ENCODE measurements at places on chromosomes 13 and 19.

DNA sequence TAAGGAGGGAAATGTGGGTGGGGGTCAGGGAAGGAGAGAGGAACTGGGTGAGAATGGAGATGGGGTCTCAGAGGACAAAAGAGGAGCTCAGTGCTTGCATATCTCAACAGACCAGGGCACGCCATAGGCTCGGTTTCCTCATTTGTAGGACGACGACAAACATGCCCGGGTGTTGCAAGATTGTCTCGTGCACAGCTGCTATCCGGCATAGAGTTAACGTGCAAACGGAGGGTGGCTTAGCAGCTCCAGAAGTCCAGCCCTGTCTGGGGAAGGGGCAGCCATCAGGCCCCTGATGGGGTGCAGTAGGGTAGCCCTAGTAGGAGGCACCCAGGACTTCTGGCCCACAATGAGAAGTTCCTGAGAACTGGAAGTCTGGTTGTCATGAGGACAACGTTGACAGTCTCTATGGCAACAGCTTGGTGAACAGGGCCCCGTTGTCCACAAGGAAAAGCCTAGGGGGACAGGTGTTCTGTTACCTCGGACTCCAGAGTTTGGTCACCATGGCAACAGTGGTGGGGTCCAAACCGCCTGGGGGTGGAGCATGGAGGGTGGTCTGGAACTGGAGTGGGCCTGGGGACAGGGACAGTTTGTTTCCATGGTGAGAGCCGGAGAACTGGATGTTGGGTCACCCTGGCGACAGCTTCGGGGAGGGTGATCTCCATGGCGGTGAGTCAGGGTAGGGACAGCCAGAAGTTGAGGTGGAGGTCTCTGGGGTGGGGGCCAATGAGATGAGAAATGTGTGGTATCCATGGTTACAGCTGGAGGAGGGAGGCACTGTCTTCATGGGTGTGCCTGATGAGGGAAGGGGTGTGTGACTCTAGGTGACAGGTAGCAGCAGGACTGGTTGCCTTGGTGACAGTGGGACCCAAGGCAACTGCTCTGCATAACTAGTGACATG lies 16.8 kb downstream of the TM6SF2 start:
- DNase-seq: no peak

GRCh38 chr13:42994878-42995277 lies 2.8 kb upstream of the EPSTI1 start:
- no peak for DNase-seq

- no peak for DNase-seq
Observed at GRCh38 chr13:100523411-100523810, 65.2 kb downstream of the GGACT start.

DNA sequence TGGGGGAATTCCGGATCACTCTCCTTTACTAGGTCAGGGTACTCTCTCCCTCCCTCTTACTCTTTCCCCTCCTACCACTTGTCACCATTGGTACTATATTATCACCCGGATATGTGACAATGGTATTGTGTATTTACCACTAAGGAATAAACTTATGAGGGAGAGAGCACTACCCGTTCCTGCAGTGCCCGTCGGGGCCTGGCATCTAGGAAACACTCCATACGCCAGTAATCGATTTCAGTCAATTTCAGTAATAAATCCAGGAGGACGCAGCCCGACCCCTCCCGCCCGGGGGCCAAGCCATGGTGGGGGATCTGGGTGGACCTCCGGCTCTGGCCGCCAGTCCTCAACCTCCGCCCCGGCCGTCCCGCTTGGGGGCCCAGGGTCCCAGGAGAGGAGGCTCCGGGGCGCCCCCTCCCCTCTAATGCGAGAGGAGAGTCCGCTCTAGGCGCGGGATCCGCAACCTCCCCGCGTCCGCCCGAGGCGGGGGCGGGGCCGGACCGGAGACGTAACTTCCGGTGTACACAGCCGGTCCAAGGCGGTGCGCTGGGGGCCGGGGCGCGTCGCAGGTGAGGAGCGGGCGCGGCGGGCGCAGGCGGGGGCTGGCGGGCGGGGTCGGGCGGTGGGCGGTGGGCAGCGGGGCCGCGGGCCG lies at the start of gene GARRE1:
TSS of gene GARRE1 (plus strand) at position 509 of the 652 bp plus-strand sequence. CDS start 45,920 bp downstream, outside the sequence.
- DNase-seq: peak; percentile 92

DNA sequence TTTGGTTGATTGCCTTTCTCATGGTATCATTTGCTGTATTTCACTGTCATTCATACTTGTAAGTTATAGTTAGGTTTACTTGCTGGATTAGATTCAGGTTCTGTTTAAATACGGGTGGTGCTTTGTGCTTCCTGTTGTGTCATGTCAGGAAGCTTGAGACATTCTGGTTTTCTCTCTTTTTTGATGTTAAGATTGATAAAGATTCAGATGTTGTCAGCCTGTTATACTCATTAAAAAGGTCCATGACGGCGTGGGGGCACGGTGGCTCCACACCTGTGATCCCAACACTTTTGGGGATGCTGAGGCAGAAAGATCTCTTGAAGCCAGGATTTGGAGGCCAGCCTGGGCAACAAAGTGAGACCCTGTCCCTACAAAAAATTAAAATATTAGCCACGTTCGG lies 45.7 kb downstream of the NAA16 start:
- no peak for DNase-seq

DNA sequence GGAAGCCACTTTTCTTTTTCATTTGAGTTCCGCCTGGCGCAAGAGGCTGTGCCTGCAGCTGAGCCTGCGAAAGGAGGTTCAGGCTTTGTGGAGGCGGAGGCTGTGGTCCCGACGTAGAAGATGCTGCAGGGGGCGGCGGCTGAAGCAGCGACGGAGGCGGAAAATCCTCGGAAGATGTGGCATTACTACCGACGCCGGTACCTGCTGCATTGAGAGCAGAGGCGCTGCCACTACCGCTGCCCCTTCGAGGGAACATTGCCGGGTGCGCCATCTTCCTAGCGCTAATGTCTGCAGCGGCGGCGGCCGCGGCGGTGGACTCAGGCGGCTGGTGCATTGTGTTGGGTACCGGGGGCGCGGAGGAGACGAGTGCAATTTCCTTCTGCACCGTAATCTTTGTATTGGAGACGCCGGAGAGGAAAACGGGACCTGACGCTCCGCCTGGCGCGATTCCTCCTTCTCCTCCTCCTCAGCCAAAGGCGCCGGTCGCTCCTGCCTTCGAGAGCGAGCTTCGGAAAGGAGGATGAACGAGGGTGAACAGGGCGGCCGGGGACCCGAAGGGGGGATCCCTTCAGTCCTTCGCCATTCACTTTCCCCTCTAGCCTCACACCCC lies at the start of gene TSC22D1:
TSS of gene TSC22D1 (minus strand) at position 590 of the 610 bp plus-strand sequence. CDS start at position 334, 256 bp downstream.
- DNase-seq: peak; percentile 54

- DNase-seq: no peak
Observed at GRCh38 chr19:7850945-7851622, 21.1 kb downstream of the EVI5L start.

DNA sequence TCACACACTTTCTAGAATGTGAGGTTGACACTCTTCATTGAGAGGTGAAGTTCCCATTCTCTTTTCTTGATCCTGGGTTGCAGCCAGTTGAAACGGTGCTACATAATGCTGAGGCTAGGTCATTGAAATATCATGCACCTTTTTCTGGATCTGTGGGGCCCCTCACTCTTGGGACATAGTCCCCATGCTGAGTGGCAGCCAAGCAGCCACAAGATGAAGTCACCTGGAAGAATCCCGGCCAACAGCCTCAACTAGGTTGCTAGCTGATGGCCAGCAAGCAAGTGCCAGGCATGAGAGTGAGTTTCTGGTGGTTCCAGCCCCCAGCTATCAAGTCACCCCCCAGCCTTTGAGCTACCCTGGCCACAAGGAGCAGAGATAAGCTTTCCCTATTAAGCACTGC lies 148.5 kb upstream of the TSHZ3 start:
- no peak for DNase-seq

DNA sequence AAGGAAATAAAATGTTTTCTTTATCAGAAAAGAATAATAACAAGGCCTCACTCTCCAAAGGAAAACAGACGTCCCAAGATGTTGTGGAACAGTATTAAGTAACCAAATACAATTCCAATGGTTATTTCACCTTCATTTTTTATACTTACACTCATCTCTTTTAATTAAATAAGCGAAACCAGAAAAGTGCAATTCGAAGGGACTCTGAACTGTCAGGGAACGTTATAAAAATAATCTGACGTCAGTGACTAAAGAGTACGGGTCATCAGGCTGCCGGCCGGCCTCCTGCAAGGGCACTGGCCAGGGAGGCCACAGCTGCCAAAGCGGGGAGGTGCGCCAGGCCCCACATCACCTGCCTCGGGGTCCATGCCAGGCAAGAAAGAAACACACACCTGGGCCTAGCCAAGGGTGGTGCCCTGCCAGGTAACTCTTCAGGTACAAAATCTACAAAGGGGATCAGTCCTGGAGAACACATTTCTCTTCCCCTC lies 61.2 kb downstream of the CDADC1 start:
- DNase-seq: no peak

DNA sequence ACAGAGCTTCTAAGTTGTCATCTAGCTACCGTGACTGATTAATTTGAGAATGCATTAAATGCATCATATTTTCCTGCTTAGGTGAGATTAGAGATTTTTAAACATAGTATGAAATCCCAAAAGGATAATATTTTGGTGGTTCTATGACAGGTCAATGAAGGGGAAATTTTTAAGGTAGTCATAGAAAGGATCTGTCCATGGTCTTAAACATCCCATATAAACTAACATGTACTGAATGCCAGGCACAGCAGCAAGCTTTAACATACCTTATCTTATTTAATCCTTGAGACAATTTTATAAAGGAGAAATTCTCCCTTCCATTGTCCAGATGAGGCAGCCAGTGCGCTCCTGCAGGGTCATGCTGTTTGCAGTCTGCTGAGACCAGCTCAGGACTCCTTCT lies 466.0 kb downstream of the FGF14 start:
- DNase-seq: no peak

DNA sequence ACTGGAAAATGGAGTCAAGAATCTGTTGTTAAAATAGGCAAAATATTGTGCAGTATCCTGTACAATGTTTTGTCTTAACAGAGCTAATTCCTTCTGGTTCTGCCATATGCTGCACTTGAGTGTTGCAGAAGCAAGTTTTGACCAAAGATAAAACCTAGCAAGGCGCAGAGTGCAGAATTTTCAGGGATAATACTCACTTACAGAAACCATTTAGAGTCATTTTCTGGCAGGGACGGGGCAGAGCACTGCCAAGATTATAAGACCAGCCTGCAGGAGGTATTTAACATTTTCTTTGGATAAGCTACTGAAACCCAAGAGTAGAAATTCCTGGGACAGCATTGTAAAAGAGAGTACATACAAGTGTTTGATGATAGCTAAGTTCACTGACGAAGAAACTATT lies 159.5 kb upstream of the EDNRB start:
- DNase-seq: no peak

GRCh38 chr13:98342953-98343352 lies 165.9 kb upstream of the RNF113B start:
- no peak for DNase-seq

GRCh38 chr13:66586489-66586888 lies 643.6 kb downstream of the PCDH9 start:
- DNase-seq: no peak

Data from GM03348 (cell line).